Colonic mucosa (tissue), 4 donors: ENCODE measurements at places on chromosomes 16 and 17. TPM values are rescaled to one million over a fixed set of nuclear protein-coding genes. Genes with fewer than 3 reads are reported as not detected.
A peak's percentile ranks its signal among the peaks of the same experiment; 100 is the strongest.

GRCh38 chr16:80654094-80654862, 113.5 kb downstream of the DYNLRB2 start:
- no peaks in the 10 kb centered on the region for H3K36me3 ChIP-seq
- no peak overlapping the region for H3K4me3 ChIP-seq
- H3K27ac ChIP-seq, result no peak overlapping the region
- H3K4me1 ChIP-seq, result no peaks in the 10 kb centered on the region
- no peak for DNase-seq

The HCRT gene
- total RNA-seq, result not detected

GRCh38 chr17:78717431-78717980, 64.6 kb downstream of the CYTH1 start:
- peak overlapping the region; percentile 23 for H3K4me3 ChIP-seq
- peaks cover 46% of the 10 kb centered on the region for H3K4me1 ChIP-seq
- DNase-seq, result no peak
- H3K27ac ChIP-seq, result peak overlapping the region; percentile 53

DNA sequence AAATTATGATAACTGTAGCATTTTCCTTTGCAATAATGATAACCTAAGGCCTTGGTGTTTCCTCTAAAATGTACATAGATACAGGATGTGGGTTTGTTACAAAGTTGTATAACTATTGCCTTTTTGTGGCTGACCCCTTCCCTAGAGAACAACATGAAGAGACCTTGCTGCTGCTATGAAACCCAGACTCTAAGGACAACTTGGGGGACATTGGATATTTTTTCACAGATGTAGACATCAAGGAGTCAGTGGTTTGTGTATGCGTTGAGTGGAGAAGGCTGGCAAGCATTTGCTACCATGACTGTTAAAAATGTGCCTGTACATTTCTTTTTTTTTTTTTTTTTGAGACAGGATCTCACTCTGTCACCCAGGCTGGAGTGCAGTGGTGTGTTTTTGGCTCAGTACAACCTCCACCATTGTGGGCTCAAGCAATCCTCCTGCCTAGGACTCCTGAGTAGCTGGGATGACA, 12.3 kb downstream of the HMOX2 start:
- no peak overlapping the region for H3K27ac ChIP-seq
- H3K36me3 ChIP-seq, result no peaks in the 10 kb centered on the region
- no peaks in the 10 kb centered on the region for H3K27me3 ChIP-seq
- DNase-seq, result no peak

DNA sequence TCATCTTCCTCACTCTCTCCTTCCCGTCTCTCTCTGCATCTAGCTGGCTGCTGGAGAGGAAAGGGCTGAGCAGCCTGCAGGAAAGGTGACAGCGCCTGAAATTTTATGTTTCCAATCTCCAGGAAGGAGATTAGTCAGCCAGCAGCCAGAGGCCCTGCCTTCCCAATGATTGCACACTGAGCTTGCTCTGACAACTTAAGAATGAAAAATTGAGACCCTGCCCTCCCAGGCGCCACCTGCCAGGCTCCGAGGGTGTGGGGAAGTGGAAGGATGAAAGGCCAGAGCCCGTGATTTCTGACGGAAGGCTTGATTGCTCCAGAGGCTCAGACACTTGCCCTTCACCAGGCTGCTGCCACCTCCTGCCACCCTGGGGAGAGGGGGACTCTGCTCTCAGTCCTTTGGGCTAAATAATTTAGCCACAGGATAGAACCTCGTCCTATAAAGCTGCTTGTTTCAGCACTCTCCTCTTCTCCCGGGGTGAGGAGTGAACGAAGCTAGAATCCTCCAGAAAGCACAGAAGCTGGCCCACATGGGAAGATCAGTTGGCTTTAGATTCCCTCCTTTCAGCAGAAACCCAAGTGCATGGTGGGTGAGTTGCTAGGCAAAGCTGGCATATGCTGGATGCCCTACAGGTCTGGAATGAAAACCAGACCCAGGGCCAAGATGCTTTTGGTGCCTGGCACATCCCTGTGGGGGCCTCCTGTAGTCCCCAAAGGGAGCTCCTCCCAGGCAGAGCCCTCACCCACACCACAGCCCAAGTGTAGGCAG, 33.5 kb downstream of the GRIN2C start:
- no peaks in the 10 kb centered on the region for H3K27me3 ChIP-seq
- H3K4me3 ChIP-seq, result no peak overlapping the region
- no peaks in the 10 kb centered on the region for H3K36me3 ChIP-seq
- no peak for DNase-seq
- no peaks in the 10 kb centered on the region for H3K4me1 ChIP-seq

DNA sequence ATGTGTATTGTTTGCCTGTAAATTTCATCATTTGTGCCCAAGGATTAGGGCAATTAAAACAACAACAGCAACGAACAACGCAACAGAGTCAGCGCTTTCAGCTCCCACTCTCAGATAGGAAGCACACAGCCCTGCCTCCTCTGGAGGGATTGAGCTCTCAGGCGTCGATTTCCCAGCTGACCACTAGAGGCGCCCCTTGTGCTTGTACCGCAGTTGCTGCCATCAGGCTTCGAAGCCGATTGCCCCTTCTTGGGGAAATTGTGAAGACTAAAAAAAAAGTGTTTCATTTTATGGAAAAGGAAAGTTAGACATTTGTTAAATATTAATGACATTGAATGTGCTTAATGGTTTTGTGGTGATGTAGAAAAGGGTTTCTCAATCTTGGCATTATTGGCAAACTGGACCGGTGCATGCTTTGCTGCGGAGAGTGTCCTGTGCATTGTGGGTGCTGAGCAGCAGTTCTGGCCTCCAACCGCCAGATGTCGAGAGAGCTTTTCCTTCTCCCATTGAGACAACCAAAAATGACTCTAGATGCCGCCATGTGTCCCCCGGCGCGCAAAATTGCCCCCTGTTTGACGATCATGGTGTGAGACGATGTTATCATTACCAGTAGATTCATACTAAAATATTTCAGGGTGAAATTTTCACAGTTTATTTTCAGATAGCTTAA, 650.4 kb upstream of the RBFOX1 start:
- no peaks in the 10 kb centered on the region for H3K27me3 ChIP-seq
- H3K4me3 ChIP-seq, result no peak overlapping the region
- H3K4me1 ChIP-seq, result no peaks in the 10 kb centered on the region
- no peaks in the 10 kb centered on the region for H3K36me3 ChIP-seq

The EZH1 gene
- total RNA-seq, result 15.9 TPM

The NTN1 gene
- total RNA-seq, result 2.1 TPM

GRCh38 chr16:50354629-50355456, 13.9 kb downstream of the BRD7 start:
- H3K27ac ChIP-seq, result no peak overlapping the region
- no peaks in the 10 kb centered on the region for H3K27me3 ChIP-seq
- no peaks in the 10 kb centered on the region for H3K36me3 ChIP-seq

DNA sequence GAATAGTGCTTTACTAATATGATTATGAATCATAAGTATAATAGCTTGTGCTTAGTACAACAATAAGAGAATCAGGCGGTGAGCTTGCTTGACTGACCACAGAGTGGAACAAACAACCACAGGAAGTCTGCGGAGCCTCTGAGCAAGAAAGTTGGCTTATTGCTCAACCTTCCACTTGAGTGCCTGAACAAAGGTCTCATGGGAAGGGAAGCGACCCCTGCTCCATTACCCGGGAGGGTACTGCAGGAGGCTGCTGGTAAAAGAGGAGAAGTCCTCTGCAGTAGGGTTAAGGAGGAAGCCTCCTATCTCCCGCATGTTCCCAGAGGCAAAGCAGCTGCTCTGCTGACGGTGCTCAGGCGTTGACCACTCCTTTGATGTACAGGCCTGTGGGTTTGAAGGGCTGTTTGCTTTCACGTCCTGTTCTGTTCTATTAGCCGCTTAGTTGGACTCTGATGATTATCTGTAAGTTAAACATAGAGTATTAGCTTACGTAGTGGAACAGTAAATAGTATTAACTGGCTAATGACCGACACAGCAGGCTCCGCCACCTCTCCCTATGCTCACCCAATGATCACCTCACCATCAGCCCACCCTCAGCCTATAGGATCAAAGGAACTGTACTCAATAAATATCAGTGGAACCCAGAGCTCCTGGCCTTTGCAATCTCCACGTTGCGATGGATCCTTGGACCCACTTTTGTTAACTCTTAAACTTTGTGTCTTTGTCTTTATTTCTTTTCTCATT, 17.5 kb downstream of the ALOX15B start:
- DNase-seq, result peak; percentile 36
- no peak overlapping the region for H3K27ac ChIP-seq
- no peak overlapping the region for H3K4me3 ChIP-seq
- H3K4me1 ChIP-seq, result no peaks in the 10 kb centered on the region
- peaks cover 14% of the 10 kb centered on the region for H3K27me3 ChIP-seq

- DNase-seq, result peak; percentile 92
- H3K4me1 ChIP-seq, result no peaks in the 10 kb centered on the region
- H3K36me3 ChIP-seq, result no peaks in the 10 kb centered on the region
- no peaks in the 10 kb centered on the region for H3K27me3 ChIP-seq
- no peak overlapping the region for H3K4me3 ChIP-seq
Observed at GRCh38 chr17:65370669-65371131, 190.7 kb downstream of the AXIN2 start.

The DNAAF8 gene
- 0.61 TPM for total RNA-seq

The TRPV3 gene
- total RNA-seq, result 7.4 TPM

DNA sequence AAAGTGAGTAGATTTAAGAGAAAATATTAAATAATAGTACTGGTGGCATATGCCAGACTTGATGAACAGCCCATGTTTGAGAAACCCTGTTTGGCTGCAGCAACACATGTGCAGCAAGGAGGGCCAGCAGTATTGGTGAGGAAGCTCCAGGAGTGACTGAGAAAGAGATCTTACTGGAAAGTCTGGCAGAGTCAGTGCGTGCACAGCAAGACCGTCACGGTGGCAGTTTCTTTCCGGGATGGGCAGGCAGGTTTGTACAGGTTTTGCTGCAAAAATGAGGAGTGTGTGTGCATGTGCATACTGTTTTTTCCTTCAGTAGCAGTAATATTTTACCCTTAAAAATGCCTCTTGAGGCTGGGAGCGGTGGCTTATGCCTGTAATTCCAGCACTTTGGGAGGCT, 41.4 kb downstream of the KSR1 start:
- no peak overlapping the region for H3K27ac ChIP-seq
- H3K4me3 ChIP-seq, result no peak overlapping the region
- no peak for DNase-seq
- no peaks in the 10 kb centered on the region for H3K27me3 ChIP-seq

- H3K4me1 ChIP-seq, result no peaks in the 10 kb centered on the region
- no peaks in the 10 kb centered on the region for H3K36me3 ChIP-seq
- H3K27ac ChIP-seq, result no peak overlapping the region
- no peak for DNase-seq
- H3K4me3 ChIP-seq, result no peak overlapping the region
- H3K27me3 ChIP-seq, result no peaks in the 10 kb centered on the region
Observed at GRCh38 chr17:47862621-47863440, 11.9 kb upstream of the SP6 start.

DNA sequence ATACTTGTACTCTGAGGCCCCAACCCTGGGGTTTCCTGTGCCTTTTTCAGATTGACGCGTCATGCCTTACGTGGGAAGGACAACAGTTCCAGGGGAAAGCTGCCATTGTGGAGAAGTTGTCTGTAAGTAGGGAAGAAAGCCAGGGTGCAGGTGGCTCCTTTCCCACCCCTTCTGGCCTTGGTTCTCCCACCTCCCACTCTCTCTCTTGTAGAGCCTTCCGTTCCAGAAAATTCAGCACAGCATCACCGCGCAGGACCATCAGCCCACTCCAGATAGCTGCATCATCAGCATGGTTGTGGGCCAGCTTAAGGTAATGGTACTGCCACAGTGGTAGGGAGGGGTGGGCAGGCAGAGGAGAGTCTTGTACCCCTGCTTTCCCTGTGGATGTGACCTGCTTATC, 4.6 kb upstream of the EDC4 start:
- no peaks in the 10 kb centered on the region for H3K36me3 ChIP-seq
- H3K27ac ChIP-seq, result no peak overlapping the region
- H3K4me1 ChIP-seq, result peaks cover 3% of the 10 kb centered on the region
- H3K4me3 ChIP-seq, result no peak overlapping the region
- H3K27me3 ChIP-seq, result no peaks in the 10 kb centered on the region

GRCh38 chr17:51155416-51155815, 2.1 kb downstream of the NME1 start:
- H3K36me3 ChIP-seq, result no peaks in the 10 kb centered on the region
- peaks cover 6% of the 10 kb centered on the region for H3K4me1 ChIP-seq
- no peak overlapping the region for H3K4me3 ChIP-seq
- H3K27me3 ChIP-seq, result no peaks in the 10 kb centered on the region
- H3K27ac ChIP-seq, result no peak overlapping the region
- DNase-seq, result no peak

GRCh38 chr17:27241346-27241946, 52.5 kb upstream of the WSB1 start:
- no peaks in the 10 kb centered on the region for H3K4me1 ChIP-seq
- H3K27ac ChIP-seq, result no peak overlapping the region
- no peak for DNase-seq
- H3K36me3 ChIP-seq, result no peaks in the 10 kb centered on the region
- H3K27me3 ChIP-seq, result no peaks in the 10 kb centered on the region
- H3K4me3 ChIP-seq, result no peak overlapping the region

GRCh38 chr16:24635900-24636610, 93.4 kb upstream of the TNRC6A start:
- H3K4me3 ChIP-seq, result no peak overlapping the region
- no peak overlapping the region for H3K27ac ChIP-seq
- H3K36me3 ChIP-seq, result no peaks in the 10 kb centered on the region
- no peaks in the 10 kb centered on the region for H3K27me3 ChIP-seq

The POLR2A gene
- 73.5 TPM for total RNA-seq

GRCh38 chr16:55436587-55436986, 42.4 kb upstream of the MMP2 start:
- H3K4me1 ChIP-seq, result no peaks in the 10 kb centered on the region
- no peaks in the 10 kb centered on the region for H3K27me3 ChIP-seq
- DNase-seq, result no peak
- no peaks in the 10 kb centered on the region for H3K36me3 ChIP-seq

DNA sequence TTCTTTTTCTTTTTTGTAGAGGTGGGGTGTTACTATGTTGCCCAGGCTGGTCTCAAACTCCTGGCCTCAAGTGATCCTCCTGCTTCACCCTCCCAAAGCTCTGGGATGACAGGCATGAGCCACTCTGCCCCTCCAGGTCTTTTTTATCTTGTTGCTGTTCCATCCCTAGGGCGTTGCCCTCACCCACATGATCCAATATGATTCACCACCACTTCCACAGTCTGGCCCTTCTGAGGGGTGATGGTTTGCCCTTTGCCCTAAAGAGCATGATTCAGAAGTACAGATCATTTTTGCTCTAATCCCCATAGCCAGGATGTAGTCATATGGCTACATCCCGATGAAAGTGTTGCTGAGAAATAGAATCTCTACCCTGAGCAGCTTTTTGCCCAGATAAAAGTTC, 18.8 kb downstream of the STX4 start:
- H3K27me3 ChIP-seq, result no peaks in the 10 kb centered on the region
- no peak overlapping the region for H3K27ac ChIP-seq
- H3K36me3 ChIP-seq, result no peaks in the 10 kb centered on the region
- no peak overlapping the region for H3K4me3 ChIP-seq
- H3K4me1 ChIP-seq, result no peaks in the 10 kb centered on the region

The KRTAP4-4 gene
- total RNA-seq, result not detected

The RRAD gene
- 4.0 TPM for total RNA-seq

GRCh38 chr16:12220766-12221165, 244.2 kb downstream of the SNX29 start:
- no peaks in the 10 kb centered on the region for H3K27me3 ChIP-seq
- no peak overlapping the region for H3K4me3 ChIP-seq
- DNase-seq, result no peak
- no peak overlapping the region for H3K27ac ChIP-seq
